ENCODE measurements at places on chromosomes 16 and 17.

DNA sequence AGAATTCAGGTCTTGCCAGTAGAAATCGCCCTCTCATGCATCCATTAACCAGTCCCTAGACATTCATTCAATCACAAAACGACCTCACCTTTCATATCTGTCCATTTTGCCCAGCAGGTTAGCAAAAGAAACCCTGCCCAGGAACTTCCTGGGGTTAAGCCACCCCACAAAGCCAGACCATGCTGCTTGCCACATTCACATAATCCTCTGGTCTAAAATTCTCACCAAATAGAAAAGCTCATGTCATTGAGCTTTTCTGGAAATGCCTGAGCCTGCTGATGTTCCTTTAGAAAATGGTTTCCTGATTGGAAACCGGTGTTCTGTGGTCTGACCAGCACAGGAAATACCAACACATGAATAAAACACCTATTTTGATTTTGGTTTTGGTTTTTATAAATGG is 21.6 kb upstream of the DYNLRB2 start:
- no peak for DNase-seq

- no peak for DNase-seq
These were observed 18.8 kb upstream of the GAA start for GRCh38 chr17:80082403-80083135.

GRCh38 chr17:33688771-33689170 is 395.7 kb upstream of the ASIC2 start:
- DNase-seq: no peak

DNA sequence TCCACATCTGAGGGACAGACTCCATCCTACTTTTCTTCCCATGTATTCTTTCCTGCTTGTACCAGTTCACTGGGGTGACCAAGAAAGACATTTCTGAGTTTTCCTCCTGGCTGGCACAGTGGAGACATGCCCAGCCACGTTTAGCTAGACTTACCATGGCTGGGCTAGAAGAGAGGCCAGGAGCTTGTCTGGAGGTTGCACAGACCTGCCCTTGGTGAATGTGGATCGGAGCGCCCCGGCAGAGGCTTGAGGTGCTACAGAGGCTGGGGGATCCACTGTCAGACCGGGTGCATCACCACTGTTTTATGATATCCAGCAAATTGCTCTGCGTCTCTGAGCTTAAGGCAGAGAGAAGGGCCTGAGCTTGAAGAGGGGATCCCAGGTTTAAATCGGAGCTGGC is 3.5 kb downstream of the IL4R start:
- DNase-seq: no peak

DNA sequence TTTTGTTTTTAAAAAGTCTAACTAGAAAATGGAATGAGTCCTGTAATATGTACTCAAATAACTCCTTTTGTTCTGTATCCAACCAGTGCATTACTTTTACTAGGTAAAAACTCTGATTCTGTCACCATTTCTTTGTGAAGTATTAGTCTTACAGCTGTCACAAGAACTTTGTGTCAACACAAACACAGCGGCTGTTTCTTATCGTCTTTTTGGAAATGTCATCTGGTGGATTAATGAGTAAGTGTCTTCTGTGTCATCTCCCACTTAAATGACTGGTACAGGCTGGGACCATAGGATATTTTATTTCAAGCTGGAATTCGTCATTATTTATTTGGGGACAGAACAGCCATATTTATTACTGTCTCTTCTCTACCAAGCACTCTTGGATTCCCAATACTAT is 19.1 kb upstream of the ALDH3A2 start:
- DNase-seq: no peak

DNA sequence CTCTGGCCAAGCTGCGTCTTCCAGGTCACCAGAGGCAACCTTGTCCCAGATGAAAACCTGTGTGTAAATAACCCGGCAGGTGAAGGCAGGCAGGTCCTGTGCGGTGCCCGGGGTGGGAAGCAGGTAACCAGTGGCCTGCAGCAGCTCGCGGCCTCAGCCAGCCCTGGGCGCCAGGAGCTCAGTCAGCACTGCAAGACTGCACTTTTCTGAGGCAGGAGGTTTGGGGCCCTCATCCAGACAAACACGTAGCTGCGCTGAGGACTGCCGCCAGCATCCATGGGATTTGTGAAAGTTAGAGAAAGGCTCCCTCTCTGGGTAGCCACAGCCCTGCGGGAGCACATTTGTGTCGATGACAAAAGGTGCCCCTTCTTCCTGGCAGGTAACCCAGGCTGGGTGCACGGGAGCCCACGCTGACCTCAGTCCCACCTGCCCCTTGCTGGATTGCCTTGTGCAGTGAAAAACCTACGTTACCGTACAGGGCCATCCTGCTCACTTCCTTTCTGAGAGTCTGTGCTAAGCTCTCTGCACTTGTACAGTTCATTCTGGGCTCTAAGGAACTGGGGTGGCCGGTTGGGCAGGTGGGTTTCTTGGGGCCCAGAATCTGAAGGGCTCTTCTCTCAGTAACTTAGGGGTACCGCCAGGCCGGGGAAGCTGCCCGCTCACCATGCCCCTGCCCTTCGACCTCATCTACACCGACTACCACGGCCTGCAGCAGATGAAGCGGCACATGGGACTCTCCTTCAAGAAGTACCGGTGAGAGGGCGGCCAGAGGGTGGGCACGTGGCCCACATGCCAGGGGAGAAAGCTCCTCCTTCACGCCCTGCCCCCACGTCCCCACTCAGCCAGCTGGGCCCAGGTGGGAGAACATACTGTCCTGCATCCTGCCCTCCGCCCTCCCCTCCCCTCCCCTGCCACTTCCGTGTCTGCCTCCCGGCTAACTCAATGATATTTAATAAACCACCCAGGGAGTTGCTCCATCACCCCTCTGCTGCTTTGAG is 56.4 kb downstream of the MGAT5B start:
- no peak for DNase-seq

- no peak for DNase-seq
These were observed 11.4 kb downstream of the SLFN5 start for GRCh38 chr17:35254107-35254773.

GRCh38 chr16:54285414-54286089 is 1.0 kb downstream of the IRX3 start:
- no peak for DNase-seq

- no peak for DNase-seq
These were observed 39.8 kb upstream of the RASD1 start for GRCh38 chr17:17535957-17536356.
